SK-N-DZ (cell line): ENCODE measurements at places on chromosomes 12 and 14.

DNA sequence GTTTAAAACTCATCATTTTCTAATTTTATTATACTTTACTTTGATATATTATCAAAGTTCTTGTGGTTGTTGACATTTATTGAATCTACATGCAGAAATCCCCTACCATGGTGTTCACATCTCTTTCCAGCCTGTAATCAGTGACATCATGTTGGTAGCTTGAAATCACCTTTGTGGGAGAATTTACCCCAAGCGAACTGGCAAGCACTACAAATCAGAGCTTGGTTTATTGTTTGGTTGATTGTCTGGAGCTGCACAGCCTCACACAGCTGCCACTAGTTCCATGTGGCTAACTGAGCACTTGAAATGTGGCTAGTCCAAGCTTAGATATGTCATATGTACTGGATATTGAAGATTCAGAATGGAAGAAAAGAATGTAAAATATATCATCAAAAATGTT, 15.4 kb upstream of the KRT5 start:
- DNase-seq = no peak

- DNase-seq = peak; percentile 83
These were observed 100.4 kb downstream of the RFLNA start for GRCh38 chr12:124395284-124395752.

DNA sequence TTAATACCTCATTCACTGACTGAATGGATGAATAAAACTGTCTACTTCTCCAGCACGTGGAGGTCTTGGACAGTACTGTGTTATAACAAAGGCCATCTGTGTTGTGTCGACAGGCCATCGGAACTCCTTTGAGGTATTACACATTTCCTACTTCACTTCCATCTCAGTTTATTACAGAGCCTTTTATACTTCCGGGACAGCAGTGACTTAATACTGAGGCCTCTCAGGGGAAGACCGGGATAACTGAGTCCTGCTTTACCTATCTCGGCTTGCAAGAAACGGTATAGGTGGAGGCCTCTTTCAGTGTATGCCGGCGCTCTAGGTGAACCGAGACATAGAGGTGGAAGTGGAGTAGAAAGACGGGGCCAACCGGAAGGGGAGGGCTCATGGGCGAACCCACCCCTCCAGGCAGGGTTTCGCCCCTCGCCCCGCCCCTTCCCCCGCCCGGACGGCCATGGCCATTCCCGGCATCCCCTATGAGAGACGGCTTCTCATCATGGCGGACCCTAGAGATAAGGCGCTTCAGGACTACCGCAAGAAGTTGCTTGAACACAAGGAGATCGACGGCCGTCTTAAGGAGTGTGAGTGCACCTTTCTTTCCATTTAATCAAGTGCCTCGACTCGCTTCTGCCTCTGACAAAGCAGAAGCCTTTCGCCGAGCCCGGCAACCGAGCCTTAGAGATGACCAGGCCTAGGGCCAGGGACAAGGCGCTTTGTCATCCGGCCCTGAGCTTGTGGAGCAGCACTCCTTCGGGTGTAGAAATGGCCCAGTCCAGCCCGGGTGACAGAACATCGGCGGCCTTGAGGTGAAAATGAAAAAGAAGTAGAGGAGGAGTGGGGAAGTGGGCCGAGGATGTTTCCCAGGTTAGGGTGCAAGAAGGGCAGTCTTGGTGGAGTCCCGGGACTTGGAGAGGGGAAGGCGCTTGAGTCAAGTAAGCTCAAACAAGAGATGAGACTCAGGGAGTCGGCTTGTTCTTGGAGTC, at the start of gene PSMC6:
Gene PSMC6, plus strand, starts transcription at position 477 of the 983 bp plus-strand sequence. Its CDS starts 20 bp downstream, at position 497.
- DNase-seq = peak; percentile 93

- DNase-seq = no peak
These were observed 46.8 kb downstream of the ACACB start for GRCh38 chr12:109163167-109163566.

GRCh38 chr14:97055355-97055754, 258.2 kb downstream of the VRK1 start:
- DNase-seq = no peak

- no peak for DNase-seq
These were observed 22.6 kb downstream of the PRKCH start for GRCh38 chr14:61343991-61344405.

- peak; percentile 46 for DNase-seq
These were observed 35.1 kb downstream of the ST8SIA1 start for GRCh38 chr12:22299294-22299912.

DNA sequence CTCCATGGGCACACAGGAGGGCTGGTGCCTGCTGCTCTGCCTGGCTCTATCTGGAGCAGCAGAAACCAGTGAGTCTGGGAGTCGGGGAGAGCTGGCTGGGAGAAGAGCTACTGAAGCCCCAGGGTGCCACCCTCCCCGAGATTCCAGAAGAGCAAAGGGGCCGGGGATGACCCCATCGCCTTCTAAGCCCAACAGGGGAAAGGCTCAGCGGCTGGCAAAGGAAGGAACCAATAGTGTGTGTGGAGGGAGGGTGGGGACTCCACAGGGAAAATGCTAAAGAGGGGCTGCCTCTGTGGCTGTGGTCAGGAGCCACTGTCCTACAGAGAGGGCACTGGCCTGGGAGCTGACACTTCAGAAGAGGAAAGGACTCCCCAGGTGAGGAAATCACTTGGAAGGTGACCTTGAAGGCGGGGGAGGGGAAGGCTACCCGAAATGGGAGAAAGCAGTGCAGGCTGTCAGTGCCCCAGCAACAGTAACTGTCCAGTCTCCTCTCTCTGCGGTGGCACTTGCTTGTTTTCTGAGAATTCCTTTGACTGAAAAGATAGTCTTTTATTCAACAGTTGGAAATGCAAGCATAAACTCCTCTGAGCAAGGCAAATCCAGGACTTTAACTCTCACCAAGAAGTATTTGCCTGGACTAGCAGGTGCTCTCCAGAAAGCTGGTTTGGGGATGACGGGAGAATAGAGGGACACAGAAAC, 552 bp downstream of the TAPBPL start:
- DNase-seq = no peak

DNA sequence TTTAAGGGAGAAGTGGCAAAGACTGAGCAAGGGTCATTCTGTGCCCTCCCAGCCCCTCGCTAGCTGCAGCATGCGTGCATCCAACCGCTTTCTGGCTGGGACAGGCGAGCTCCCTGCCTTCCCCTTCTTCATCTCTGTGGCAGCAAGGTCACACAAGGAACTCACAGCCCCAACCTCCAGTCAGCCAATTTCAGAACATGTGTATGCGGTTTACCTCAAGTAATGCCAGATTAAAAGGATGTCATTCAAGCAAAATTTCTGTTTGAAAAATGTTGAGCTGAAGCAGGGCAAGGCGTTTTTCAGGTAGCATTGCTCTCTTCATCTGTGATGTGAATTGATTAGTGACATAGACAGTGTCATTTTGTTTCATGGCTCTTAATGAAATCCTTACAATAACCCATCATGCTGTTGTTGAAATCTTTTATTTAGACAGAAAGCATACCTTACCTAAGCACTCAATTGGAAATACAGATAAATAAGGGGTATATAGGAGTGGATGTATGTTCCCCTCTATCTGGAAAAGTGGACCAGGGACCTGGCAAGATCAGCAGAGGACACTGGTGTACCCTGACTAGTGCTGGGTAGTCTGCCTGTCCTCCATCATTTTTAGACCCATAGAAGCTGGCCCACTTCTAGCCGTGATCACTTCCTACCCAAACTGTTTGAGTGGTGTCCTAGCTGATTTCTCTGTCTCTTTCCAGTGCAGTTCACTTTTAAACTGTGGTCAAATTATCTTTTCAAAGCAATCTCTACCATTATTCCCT, 82.8 kb upstream of the NEDD1 start:
- DNase-seq = no peak

DNA sequence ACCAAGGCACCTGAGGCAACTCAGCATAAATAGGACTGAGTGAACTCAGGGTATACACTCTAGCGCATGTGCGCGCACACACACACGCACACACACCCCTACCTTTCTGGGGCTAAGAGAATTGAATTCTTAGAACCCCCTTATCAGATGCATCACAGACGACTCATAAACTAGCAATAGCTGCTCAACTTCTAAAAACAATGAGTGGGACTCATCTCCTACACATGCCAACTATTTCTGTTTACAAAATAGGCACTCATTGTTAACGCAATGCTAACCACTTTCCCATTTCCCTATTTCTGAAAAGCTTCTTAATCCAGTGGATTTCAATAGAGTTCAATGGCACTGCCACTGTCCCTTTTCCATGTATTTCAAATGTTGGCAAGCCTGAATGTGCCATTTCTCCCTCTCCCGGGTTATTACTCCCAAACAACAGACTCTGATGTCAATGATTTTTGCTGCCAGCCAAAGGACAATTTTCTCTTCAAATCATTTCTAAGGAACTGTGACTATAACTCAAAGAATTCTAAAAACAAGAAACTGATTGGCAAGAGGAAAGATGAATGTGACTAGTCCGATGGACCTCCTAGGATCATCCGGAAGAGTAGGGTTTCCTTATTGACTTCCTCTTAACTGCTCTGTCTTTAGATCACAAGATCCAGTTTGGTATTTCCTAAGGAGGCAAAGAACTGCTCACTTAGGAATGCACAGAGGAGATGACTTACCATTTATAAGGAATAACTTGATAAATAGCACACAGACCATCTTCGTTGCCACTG, 48.8 kb downstream of the SLC38A1 start:
- DNase-seq = no peak

- DNase-seq = no peak
These were observed 43.0 kb downstream of the DIP2B start for GRCh38 chr12:50547742-50548141.

GRCh38 chr14:68791902-68792677, 777 bp downstream of the ZFP36L1 start:
- no peak for DNase-seq

- no peak for DNase-seq
These were observed 88.2 kb downstream of the RASSF9 start for GRCh38 chr12:85747941-85748495.

DNA sequence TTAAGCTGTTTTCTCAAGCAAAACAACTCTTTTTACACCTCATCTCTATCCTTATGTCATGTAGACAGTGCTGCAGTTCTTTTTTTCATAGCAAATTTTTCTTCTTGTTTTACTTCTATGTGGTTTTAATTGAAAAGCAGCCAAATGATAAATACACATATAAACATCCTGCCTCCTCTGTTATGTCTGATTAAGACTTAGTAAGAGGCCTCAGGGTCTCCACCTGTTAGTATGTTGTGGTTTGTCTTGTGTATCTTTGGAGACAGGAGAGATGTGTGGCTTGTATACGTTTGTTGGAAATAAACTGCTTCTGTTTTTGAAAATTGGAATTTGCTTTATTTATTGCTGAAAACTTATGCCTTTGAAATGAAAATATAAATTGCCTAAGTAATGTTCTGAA, 32.0 kb downstream of the PEX5 start:
- DNase-seq = no peak

DNA sequence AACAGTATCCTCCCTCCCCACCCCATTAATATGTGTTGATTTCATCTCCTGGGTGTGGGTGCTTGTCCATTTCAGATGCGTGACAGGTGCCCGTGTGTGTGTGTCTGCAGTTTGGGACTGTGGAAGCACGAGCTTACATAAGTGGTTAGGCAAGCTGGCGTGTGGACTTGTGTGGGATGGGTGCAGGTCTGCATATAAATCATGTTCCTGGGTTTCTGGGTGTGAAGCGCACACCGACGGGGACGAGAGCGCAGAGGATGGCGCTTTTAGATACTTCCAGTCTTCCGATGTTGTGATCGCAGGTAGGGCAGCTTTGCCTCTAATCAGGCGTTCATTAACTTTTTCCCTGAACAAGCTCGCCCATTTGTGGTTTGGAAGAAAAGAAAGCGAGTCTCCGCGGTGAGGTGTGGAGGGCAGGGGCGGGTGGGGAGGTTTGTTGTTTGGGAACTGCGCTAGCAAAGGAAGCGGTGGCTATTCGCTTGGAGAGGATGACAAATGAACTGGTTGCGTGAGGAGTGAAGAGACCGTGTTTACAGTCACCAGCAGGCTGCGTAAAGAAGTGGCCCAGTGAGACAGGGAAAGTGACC, 865 bp downstream of the RGS6 start:
- no peak for DNase-seq

DNA sequence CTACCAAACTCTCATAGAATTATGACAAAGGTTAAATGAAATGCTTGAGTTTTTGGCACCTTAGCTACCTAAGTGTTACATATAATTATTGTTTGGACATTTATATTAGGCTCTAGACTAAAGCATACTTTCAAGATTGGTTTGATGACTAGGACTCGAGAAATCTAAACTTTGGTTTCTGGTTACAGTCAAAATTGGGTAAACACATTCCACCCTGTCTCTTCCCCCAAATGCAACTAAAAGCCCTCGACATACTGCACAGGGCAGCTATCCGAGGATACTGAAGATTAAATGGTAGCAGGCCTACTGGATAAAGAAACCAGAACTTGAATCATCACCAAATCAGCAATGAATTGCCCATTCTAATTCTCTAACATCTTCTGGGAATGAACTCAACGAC, 369.1 kb downstream of the PRKD1 start:
- no peak for DNase-seq

GRCh38 chr12:132153501-132154340, 9.5 kb downstream of the NOC4L start:
- DNase-seq = peak; percentile 85

DNA sequence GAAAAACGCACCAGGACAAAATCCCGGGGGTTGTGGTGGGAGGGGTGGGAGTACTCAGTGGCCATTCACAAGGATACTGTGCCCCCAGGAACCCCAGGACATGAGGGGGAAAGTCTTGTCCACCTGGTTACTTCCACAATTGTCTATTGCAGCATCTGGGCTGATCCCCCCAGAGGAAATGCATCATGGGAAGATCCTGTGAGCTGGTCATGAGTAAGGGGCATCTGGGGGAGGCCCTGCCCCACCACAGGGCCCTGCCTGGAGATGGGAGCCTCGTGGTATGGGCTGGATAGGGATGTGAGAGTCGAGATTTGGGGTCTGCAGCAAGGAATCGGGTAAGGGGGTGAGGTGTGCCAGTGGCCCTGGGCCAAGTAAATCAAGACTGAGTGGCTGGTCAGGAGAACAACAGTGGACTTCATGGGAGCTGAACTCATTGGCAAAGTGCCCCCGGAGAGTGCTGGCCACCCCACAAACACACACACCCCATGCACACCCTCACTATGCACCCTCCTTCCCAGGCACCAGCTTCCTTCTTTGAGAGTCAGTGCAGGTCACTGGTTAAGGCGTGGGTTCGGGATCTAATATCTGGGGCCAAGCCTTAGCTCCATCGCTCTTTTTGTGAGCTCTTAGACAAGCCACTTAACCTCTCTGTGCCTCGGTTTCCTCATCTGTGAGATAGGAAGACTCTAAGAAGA, 3.0 kb upstream of the SERPINA1 start:
- DNase-seq = no peak

- DNase-seq = no peak
These were observed 7.3 kb downstream of the ANKLE2 start for GRCh38 chr12:132754160-132754932.

DNA sequence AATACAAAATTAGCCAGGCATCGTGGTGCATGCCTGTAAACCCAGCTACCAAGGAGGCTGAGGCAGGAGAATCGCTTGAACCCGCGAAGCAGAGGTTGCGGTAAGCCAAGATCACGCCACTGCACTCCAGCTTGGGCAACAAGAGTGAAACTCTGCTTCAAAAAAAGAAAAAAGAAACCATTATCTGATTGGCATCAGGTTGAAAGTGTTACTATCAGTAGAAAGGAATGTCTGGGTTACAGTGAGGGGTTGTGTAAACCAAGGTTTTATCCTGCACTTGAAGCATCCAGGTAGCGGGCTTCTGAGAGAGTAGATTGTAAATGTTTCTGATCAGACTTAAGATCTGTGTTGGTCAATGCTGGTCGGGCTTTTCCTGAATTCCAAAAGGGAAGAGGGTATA, 14.1 kb upstream of the OXA1L start:
- DNase-seq = no peak
